ENCODE measurements at places on chromosomes 3 and 15. TPM values are rescaled to one million over a fixed set of nuclear protein-coding genes. Genes with fewer than 3 reads are reported as not detected.

GRCh38 chr3:12044860-12045259, 40.7 kb downstream of the SYN2 start:
- no peak for DNase-seq

DNA sequence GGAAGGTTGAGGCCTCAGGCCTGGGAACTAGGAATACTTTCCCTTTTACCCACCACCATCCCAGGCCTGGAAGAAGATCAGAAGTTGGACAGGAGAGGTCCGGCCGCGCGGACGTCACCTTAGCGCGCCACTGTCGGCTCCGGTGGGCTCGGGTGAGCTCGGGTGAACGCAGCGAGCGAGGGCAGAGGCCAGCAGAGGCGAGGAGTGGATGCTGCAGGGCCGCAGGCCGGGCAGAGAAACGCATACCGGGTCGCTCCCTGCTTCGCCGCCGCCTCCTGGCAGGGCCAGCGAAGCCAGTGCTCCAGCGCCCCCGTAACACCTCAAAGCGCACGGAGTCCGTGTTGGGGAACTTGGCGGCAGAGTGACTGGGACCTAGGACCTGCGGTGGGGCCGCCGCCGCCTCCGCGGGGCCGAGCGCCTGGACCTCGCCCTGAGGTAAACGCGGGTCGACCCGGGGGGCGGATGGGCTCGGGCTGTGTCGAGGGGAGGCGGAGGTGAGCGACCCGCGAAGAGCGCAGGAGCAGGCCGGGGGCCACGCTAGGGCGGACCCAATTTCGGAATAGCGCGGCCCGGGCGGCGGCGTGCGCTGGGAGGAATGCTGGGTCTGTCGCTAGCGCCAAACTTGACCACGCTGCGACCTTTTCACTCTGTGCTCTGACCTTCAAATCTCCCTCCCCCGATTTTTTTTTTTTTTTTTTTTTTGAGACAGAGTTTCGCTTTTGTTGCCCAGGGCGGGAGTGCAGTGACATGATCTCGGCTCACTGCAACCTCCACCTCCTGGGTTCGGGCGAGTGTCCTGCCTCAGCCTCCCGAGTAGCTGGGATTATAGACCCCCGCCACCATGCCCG, 1.6 kb downstream of the CYP11A1 start:
- DNase-seq: no peak

GRCh38 chr3:18902081-18902793, 246.1 kb upstream of the KCNH8 start:
- no peak for DNase-seq

GRCh38 chr15:39051626-39052322, 487.2 kb upstream of the RASGRP1 start:
- no peak for DNase-seq

DNA sequence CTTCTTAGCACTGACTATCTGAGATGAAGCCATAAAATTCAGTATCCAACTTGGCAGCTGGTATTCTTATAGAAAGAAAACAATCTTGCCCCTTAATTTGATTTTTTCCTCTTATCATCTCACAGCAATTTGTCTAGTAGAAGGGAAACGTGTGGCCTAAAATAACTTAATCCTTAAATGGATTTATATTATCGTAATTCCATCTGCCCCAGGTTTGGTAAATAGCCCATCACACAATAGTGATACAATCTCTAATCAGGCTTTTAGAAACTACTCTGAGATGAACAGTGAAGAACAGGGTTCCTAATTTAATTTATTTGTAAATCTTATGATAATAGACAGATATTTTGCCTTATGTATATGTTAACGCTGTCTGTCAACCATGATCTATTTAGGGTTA, 24.8 kb downstream of the PEX5L start:
- DNase-seq: no peak

DNA sequence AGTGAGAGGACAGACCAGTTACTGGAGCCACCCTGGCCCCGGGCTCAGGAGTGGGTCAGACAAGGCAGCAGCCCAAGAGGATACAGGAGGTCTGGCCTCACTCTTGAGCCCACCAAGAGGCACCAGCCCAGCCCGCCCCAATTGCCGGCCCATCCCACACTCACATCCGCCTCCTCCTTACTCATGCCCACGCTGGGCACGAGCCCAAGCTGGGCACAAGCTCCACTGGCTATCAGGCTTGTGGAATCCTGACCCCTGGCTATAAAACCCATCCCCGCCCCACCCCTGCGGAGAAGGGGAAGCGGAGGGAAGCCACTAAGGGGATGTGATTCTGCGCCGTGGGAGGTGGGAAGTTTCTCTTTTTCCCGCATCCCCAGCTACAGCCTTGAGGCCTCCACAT, 25.9 kb downstream of the ADCY5 start:
- DNase-seq: peak; percentile 84

DNA sequence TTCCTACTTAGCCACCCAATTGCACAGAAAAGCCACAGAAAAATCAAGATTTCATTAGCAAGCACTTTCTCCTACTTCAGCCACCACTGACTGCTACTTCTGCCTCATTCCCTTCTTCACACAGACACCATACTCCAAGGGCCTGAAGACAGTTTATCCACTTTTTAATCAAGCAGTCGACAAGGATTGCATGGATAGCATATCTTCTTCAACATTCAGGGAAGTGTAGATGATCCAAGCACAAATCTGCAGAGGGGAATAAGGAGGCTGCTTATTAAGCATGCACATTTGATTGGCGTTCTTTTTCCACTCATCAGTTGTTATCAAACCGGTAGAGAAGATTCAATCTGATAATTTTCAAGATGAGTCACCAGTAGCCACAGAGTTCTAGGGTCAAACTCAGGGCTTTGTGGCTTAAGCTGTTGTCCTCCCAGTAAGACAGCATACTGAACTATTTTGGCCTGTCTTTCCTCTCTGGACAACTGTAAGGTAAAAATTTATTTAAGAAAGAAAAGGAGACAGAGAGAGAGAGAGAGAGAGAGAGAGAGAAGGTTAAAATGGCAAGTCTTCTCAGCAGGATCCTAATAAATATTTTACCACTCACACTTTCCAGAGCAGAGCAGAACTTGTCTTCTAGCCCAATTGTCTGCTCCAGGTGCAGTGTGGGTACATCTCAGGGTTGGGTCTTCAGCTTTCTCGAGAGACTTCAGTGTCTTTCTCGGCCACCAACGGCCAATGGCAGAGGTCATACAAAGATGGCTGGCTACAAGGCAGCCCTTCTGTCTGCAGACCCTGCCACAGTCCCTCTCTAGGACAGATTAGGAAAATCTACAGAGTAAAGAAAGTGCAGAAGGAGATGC, 80.6 kb upstream of the BHLHE40 start:
- DNase-seq: no peak

DNA sequence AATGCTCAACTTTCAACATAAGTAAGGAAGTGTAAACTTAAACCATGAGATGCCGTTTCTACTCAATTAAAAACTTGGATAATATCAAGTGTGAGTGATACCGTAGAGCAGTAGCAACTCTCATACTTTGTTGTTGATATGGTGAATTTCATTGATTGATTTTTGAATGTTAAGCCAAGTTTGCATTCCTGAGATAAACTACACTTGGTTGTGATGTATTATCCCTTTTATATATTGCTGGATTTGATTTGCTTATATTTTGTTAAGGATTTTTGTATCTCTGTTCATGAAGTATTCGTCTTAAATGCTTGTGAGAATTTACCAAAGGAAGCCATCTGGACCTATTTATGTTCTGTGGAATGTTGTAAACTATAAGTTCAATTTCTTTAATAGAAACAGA, 21.7 kb downstream of the SLMAP start:
- no peak for DNase-seq

DNA sequence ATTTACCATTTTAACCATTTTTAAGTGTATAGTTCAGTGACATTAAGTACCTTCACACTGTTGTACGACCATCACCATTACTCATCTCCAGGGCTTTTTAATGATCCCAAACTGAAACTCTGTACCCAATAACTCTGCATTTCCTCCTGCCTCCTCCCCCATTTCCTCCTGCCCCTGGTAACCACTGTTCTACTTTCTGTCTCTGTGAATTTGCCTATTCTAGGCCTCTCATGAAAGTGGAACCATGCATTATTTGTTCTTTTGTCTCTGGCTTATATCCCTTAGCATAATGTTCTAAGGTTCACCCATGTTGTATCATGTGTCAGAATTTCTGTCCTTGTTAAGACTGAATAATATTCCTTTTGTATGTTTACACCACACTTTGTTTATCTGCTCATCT, 154.2 kb downstream of the MECOM start:
- DNase-seq: no peak

- no peak for DNase-seq
Measured at GRCh38 chr15:46328821-46329220, 694.0 kb downstream of the SQOR start.

DNA sequence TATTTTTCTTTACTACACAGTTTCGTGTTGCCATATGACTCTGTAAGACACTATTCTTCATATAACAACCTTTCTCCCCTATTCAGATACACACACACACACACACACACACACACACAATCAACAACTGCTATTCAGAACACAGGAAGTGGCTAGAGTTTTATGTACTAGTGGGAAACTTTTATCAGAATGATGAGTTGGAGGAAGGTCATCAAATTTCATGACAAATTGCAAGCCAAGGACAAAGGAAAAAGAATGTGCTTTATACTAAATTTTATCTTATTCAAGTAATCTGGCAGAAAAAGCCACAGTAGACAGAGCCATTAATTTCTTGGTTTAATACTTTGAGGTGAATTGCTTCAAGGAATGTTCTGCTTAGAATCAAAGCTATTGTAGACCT, 899.8 kb downstream of the ROBO2 start:
- no peak for DNase-seq

- no peak for DNase-seq
Measured at GRCh38 chr3:189512039-189512438, 119.2 kb upstream of the TP63 start.

DNA sequence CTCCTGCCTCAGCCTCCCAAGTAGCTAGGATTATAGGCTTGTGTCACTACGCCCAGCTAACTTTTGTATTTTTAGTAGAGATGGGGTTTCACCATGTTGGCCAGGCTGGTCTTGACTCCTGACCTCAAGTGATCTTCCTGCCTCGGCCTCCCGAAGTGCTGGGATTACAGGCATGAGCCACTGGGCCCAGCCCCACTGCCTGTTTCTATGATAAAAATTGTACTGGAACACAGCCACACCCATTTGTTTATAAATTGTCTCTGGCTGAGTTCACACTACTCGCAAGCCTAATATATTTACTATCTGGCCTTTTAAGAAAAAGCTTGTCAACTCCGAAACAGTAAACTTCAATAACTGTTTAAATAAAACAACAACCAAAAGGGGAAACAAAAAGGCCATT, 309.4 kb upstream of the WNT5A start:
- peak; percentile 20 for DNase-seq

DNA sequence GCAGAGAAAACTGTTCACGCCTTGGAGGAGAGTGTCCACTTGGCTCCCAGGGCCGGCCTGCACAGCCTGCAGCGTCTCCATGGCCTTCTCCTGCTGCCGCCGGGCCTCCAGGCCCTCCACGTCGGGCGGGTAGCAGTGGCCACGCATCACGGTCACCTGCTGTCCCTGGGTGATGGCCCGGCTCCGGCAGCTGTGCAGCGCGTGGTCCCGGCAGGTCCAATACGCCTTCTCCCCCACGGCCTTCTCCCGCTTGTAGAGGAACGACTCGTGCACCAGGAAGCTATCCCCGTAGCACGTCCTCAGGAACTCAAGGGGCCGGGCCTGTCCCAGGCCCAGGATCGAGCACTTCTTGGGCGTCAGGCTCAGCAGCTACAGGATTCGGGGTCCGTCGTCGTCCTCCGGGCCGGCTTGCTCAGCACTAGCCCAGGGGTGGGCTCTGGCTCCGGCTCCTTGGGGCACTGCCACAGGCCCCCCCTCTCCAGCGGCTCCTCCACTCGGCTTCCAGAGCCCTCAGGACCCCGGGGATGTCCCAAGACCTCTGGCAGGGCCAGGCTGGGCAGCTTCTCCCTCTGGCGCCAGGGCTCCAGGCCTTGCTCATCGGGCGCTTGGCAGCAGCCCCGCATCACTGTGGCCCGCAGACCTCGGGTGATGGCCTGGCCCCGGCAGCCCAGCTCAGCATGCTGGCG, 83.6 kb upstream of the FXR1 start:
- DNase-seq: no peak

Gene HCN4
- 0.08 TPM for total RNA-seq

Gene MASP1
- total RNA-seq: 0.52 TPM

Gene WNT5A
- total RNA-seq: 7.2 TPM

Gene MSL2
- 23.5 TPM for total RNA-seq

Gene TIGIT
- total RNA-seq: 0.37 TPM

Gene TTLL13
- total RNA-seq: 0.35 TPM
